AG04450 (cell line): ENCODE measurements at places on chromosomes 5 and 9.

DNA sequence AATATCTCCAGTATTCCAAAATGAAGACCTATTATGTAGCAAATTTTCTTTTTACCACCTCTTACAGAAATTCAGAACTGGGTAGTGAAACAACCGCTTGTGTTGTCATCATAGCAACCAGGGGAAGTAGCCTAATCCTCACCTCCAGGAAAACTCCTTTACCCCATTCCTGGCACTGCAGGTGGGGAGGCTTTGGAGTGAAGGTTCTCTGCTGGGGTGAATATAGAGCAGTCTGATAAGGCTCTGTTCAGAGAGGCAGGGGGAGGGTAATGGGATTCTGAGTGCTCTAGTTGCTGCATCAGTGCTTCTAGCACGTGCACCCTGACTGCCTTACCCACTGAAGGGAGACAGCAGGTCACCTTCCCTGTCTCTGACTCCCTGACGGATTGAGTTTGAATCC, 116.2 kb downstream of the MAN2A1 start:
- no peak for DNase-seq

GRCh38 chr5:131854134-131854533, 57.3 kb upstream of the FNIP1 start:
- DNase-seq, result no peak

- no peak for DNase-seq
Observed at GRCh38 chr9:129008986-129009583, 19.0 kb downstream of the SH3GLB2 start.

- no peak for DNase-seq
Observed at GRCh38 chr9:117587263-117587662, 116.9 kb upstream of the TLR4 start.

DNA sequence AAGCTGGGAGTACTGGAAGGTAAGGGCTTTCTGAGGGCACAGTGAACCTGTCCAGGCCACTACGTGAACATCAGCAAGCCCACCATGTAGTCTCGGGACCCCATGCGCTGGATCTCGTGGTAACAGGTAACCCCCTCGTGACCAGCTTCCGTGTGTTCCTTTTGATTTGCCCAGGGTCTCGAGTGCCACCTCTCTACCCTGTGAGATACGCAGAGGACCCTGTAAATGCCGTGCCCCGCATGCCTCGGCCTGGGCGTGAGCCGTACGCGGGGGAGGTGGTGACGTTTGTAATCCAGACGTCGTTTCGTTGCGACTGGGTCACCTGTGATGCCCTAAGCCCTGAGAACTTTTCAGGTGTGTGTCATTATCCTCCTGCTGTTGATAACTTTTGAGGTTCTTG, 45.5 kb downstream of the TENT4A start:
- DNase-seq, result no peak

- DNase-seq, result no peak
Observed at GRCh38 chr5:72076621-72077300, 30.5 kb upstream of the MAP1B start.

- no peak for DNase-seq
Observed at GRCh38 chr9:35679766-35680330, 6.1 kb downstream of the CA9 start.

- no peak for DNase-seq
Observed at GRCh38 chr5:59813761-59814536, 79.6 kb downstream of the PDE4D start.
